ENCODE measurements at places on chromosomes 11 and 22. TPM values are rescaled to one million over a fixed set of nuclear protein-coding genes. Genes with fewer than 3 reads are reported as not detected.

GRCh38 chr11:71397961-71398360 lies 50.2 kb downstream of the DHCR7 start:
- no peak for DNase-seq

GRCh38 chr22:40877488-40877887 lies 15.6 kb upstream of the DNAJB7 start:
- no peak for DNase-seq

The OR8H3 gene
- not detected for total RNA-seq

DNA sequence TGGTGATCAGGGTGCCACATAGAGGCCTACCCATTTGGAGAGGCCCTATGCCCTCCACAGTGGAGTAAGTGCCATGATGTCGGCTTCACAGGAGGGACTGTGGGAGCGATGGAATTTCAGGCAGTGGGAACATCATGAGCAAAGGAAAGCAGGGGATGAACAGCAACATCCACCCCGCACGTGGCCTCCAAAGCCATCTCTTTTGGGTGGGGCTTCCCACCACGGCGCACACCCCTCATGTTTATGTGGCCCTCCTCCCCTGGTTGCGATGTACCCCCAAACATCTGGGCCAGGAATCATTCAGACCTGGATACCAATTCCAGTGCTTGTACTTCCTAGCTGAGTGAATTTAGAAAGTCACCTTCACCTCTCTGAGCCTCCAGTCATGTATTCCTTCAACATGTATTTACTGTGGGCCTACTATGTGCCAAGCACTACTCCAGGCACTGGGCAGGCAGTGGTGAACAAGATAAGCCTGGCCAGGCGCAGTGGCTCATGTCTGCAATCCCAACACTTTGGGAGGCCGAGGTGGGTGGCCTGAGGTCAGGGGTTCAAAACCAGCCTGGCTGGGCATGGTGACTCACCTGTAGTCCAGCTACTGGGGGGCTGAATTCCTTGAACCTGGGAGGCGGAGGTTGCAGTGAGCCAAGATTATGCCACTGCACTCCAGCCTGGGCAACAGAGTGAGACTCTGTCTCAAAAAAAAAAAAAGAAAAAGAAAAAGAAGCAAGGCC lies 1.8 kb upstream of the MAFF start:
- DNase-seq: no peak

The TTC36 gene
- total RNA-seq: 5.7 TPM

GRCh38 chr11:77095551-77096490 lies 6.8 kb upstream of the OMP start:
- DNase-seq: no peak

The TSPAN18 gene
- total RNA-seq: 2.1 TPM

DNA sequence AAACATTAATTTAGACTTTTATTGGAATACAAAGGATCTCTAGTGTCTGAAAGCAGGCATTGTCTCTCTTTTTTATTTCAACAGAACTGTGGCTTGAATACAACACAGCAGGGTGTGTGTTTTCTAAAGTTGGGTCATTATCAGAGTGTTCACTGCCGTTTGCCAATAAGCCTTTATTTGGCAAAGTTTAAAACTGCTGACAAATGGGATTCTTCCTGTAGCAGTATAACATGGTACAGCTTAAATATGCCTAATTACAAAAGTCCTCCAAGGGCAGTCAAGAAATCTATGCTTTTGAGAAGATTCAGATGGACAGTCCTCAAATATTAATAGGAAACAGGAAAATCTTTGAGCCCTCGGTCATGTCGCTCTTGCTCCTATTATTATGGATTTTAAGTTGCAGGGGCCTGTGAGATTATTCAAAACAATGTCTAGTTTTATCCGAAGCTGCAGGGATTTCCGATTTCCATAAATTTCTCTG lies 199.9 kb downstream of the MAML2 start:
- DNase-seq: no peak

DNA sequence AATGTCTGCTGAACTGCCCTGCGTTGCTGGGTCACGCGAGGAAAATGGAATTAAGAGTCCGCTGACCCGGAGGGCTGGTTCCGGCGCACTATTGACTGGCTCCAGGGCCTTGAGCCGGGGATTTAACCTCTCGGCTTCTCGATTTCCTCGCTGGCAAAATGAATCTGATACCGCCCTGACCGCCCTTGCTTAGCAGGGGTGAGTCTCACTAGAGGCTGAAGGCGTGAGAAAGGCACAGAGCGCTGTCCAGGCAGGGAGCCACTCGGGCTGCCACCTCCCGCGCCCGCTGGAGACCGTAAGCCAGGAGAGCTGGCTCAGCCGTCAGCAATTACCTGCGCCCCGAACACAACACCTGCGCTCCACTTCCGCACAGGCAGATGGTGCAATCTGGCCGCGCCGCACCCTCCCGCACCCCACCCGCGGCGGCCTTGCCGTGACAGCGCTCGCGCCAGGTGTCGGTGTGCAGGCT lies 65.6 kb downstream of the BUD13 start:
- DNase-seq: no peak

The GALR3 gene
- total RNA-seq: 0.81 TPM

- no peak for DNase-seq
Measured at GRCh38 chr11:131904756-131905155, 534.3 kb downstream of the NTM start.

GRCh38 chr11:109027851-109028250 lies 363.0 kb downstream of the DDX10 start:
- DNase-seq: no peak

DNA sequence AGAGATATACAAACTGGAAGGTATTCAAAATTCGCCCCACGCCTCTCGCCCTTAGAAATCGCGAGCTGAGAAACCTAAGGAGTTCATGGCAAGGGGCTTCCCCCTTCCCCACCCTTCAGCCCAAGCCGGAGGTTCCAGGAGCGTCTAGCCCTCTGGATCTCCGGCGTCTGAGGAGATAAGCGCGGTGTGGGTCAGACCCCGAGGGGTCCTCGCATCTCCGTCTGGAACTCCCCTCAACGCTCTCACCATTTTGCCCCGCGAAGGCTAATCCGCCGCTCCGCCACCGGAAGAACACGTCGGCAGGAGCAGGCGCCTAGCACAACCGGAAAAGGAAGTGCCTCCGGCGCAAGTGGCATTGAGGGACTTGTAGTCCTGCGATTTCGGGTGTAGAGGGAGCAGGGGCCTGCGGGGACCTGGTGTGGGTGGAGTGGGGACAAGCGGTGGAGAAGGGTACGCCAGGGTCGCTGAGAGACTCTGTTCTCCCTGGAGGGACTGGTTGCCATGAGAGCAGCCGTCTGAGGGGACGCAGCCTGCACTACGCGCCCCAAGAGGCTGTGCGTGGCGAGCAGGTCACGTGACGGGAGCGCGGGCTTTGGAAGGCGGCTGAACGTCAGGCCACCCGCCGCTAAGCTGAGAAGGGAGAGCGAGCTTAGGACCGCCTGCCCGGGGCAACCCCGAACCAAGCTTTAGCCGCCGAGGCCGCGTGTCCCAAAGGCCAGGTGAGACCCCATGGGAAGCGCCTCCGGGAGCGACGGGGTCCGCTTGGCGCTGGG lies at the start of the genes FEN1 and TMEM258:
FEN1 (plus strand) TSS at position 602 of the 773 bp plus-strand sequence. CDS start 2,451 bp downstream, outside the sequence.
TMEM258 (minus strand) TSS at position 290 of the 773 bp plus-strand sequence; CDS start at position 249, 41 bp downstream.
- DNase-seq: peak; percentile 93

DNA sequence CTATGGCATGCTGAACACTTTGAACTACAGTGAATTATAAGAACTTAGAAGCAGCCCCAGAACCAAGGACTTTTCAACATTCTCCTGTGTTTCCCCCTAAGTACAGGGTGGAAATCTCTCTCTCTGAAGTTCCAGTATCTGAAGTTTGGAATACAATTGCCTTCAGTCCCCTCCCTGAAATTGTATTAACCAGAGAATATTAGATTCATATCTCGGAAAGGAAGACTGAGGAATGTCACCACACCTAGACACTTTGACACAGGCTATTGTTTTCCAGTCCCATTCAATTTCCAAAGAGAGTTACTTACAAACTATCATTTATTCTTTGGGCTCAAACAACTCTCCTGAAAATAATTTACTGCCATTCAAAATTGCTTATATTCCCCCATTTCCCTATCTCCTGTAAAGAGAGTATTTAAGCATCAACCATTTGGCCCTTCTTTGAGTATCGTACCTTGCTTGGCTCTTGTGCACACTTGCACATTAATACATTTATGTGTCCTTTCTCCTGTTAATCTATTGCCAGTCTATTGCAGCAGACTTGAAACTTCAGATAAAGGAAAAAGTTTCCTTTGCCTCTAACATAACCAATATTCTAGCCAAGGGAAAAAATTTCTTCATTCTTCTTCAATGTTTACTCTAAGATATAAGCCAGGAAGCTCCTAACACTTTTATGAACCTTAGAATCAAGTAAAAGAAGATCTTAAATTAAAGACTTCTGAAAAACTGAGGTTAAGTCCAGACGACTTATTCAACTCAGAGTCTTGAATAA lies 402.4 kb upstream of the DDI1 start:
- DNase-seq: no peak

The NXPE2 gene
- total RNA-seq: 2.0 TPM

- no peak for DNase-seq
Measured at GRCh38 chr11:102513869-102514268, 16.7 kb downstream of the MMP7 start.

DNA sequence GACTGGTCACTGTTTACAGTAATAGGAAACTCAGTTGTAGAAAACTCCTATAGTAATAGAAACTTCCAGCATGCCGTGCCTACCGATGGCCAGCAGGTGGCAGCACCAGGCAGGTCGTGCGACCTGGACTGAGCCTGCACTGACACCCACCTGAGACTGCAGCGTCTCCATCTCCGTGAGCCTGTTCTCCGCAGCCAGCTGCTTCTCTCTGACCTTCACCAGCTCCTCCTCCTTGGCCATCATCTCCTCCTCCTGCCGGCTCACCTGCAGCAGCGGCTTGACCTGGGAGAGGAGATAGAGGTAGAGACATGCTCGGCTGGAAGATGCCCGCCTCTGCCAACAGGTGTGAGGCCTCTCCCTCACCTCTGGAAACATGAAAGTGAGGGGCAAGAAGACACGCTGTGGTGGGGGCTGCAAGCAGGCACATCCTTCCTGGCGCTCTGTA lies 48.5 kb downstream of the APOL1 start:
- DNase-seq: peak; percentile 81

DNA sequence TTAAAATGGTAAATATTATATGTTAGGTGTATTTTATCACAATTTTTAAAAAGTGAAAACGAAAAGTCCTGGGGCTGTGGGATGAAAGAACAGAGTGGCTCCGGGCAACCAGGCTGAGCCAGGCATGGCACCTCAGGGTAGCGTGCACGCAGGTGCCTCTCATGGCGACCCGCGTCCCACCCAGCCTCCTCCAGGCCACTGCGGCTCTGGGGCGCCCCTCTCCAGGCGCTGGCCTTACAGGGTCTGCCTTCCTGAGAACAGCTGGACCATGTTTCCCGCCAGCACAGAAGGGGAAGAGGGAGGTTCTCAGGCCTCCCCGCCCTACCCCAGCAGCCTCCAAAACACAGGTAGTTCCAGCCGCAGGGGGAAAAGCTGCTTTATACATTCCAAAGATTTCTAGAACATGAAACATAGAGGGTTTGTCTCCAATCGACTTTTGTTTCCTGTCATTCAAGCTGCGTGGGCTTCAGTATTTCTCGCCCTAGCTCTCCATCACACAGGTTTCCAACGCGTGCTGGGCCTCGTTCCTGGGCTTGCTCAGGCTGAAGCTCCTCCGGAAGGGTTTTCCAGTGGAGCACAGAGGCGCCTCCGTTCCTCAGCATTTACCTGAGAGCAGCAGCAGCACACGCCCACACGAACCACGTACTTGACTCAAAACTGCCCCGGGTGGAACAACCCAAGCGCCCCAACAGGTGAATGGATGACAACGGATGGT lies 10.5 kb downstream of the EHD1 start:
- DNase-seq: no peak

GRCh38 chr11:86688398-86689179 lies 16.2 kb upstream of the ME3 start:
- DNase-seq: no peak

- DNase-seq: no peak
Measured at GRCh38 chr11:82924522-82925224, 23.1 kb downstream of the DDIAS start.

- DNase-seq: no peak
Measured at GRCh38 chr22:26615149-26615548, 2.7 kb downstream of the CRYBB1 start.

GRCh38 chr11:62054484-62055121 lies 69.2 kb upstream of the INCENP start:
- no peak for DNase-seq

DNA sequence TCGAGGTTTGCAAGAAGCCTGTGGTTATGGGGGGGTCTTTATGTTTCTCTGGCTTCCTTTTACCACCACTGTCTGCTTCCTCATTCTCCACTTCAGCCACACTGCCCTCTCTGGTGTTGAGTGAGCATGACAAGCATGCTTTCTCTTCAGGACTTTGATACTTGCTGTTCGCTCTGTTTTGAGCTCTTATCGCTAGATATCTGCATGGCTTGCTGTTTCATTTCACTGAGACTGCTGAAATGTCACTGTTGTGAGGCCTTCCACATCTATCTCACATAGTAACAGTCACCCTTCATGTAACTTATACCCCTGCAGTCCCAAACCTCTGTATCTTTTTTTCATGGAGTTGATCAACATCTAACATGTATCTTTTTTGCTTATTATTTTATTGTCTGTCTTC lies 59.8 kb downstream of the TMEM135 start:
- DNase-seq: peak; percentile 73

DNA sequence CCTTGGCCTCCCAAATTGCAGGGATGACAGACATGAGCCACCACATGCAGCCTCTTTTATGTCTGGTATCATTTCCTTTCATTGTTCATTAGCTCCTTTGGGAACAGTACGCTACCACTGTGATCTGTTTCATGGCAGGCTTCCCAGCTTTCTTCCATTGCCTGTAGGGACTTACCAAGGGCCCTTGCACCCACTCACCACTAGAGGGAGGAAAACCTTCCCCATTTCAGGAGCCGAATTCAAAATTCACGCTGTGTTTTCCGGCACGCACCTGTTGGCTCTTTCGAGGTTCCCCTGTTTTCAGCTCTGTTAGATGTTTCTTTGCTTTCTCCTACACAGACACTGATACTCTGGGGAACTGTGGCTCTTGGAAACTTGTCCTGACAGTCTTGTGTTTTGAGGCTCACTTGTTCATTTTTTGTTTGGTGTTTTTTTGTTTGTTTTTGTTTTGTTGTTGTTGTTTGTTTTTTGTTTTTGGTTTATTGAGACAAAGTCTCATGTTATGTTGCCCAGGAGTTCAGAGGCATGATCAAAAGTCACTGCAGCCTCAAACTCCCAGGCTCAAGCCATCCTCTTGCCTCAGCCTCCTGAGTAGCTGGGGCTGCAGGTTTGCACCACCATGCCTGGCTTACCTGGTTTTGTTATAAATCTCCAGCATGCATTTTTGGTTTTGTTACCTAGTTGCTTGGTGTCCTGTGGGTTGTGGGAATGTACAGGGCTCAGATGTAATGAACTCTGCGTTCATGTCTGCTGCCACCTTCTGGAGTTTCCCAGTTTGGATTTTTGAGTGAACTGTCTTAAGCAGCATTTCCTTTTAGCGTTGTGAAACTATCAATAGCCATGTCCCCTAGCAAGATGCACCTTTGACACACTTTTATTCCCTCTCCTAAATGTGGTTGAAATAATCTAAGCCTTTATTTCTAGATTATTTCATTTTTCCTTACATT lies 2.3 kb downstream of the KRTAP5-11 start:
- peak; percentile 89 for DNase-seq

Measured in testis (tissue), 5 donors.